ENCODE measurements at places on chromosomes 5 and 9.

GRCh38 chr5:14576206-14576605, 5.4 kb upstream of the OTULINL start:
- DNase-seq: no peak

DNA sequence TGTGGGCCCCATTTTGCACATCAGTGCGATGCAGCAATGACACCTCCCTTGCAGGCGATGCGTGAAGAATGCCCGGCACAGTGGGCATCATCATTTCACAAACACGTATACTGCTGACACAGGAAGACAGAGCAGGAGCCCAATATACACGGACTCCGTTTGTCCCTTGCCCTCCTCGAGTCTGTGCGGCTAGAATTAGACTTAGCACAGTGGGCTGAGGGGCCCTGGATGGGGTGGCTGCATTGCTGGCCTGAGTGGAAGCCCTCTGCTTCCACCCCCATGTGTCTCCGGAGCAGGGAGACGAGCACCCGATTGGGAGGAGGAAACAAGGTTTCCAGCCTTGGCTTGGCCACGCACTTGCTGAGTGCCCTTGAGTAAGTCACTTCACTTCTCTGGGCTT, 40.8 kb downstream of the GSN start:
- DNase-seq: no peak

- peak; percentile 47 for DNase-seq
Measured at GRCh38 chr9:121261107-121261460, 6.9 kb upstream of the GSN start.

DNA sequence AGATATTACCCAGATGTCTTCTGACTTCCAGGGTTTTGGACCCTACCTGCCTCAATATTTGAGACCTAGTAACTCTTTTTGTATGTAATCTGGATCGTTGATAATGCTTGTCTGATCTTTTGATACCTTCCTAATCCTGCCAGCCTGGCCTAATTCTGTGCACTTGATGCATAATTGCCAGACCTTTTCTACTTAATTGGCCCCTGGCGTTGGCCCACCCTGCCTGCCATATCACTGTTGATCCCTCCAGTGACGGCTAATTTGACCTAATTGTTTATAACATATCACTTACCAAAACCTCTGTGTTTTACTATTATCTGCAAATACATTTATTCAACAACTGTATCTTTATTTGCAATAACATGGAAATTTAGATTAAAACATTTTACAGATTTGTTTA, 49.0 kb downstream of the SLC44A1 start:
- no peak for DNase-seq

GRCh38 chr9:136011703-136012496, 50.7 kb upstream of the UBAC1 start:
- peak; percentile 97 for DNase-seq

DNA sequence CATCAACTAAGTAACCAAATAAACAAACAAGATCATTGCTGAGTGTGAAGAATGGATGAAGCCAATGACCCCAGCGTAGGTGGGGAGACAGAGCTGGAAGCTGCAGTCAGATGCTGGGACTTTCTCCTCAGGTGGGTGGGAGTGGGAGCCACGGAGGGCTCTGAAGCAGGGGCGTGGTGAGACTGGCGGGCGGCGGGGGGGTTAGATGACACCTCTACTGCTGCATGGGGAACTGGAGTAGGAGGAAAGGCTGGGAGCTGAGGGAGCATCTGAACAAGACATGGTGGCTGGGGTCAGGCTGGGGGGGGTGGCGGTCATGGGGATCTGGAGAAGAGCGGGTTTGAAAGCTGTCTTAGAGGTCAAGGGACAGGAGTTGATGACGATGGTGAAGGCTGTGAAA, 193.8 kb downstream of the C9orf50 start:
- DNase-seq: no peak

DNA sequence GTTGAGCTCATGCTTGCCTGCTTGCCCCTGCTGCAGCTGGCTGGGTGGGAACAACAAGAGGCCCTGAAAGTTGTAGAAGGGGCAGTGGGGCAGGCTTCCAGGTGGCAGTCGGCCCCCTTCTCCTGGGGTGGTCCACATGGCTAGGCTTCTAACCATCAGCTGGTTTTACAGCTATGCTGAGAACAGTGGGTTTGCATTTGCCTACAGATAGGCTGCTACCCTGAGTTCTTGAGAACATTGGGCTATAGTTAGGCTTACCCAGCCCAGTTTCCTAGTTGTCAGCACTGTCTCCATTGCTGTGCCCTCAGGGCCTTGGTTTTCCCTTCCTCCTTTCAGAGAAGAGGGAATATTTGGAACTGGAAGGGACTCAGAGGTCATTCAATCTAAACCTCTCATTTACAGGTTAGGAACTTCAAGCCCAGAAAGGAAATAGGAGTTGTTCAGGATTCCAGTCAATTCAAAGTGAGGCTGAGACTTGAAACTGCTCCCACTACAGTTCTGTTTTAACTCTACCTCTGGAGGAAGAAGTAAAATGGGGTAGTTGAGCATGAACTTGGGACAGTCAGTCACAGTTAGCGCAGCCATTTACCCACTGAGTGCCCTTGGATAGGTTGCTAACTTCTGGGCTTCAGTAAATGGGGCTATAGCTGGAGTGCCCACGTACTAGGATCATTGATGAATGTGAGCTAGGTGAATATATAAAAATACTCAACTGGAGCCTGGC, 11.5 kb downstream of the LARP1 start:
- DNase-seq: no peak

GRCh38 chr5:36763454-36763853, 113.1 kb upstream of the NIPBL start:
- no peak for DNase-seq

DNA sequence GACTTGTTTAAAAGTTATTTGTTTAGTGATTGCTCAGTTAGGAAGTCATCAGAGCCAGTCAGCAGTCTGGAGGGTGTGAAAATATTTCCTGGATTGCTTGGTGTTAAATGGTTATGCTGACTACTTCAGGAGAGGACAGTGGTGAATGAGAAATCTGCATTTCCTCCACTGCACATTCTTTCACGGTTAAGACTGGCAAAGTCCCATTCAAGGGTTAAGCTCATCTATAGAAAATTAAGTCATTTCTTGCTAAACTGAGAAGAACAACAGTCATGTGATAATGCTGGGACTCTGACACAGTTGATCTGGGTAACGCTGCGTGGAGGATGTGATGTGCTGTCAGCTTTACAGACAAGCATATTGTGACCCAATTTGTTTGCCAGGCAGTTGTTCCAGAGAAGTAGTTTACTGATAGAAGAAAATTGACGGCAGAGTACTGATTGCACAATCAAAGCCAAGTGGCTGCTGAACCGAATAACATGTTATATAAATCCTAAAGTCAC, 80.4 kb downstream of the GRAMD2B start:
- peak; percentile 85 for DNase-seq

Measured in cardiac fibroblast (primary cell).